Activated CD8-positive, alpha-beta memory T cell treated with anti-CD3 and anti-CD28 coated beads, Interleukin-2, amount 50 U/mL, for 4 hours (primary cell): ENCODE measurements at places on chromosomes 2 and 18.

DNA sequence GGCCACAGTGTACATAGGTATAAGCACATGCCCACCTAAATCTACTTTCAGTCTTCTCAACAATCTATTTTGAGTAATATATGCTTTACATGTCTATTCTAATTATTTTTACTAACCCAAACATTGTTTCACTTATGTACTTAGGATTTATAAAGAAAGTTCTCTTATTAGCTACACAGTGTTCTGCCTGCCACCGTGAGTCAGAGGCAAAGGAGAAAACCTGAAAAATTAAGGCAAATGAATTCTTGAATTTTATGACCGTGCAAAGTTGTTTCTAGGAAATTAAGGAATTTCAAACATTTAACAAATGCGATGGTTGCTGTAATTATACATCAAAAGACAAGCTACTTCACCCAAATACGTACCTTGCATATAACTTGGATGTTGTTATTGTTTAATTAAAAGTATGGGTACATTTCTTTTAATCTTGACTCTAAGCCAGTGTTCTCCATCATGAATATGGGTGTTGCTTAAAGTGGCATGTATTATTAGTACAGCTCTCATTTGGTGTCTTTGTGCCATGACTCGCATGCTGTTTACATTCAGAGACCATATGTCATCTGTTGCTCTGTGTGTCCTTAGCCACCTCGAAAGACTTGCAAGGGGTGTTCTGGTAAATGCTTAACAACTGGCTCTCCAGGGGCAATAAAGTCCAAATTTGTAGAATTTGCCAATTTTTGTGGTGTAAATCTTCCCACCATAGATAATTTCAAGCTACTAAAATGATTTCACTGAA is 154.3 kb upstream of the FN1 start:
- no peak for DNase-seq

GRCh38 chr2:109372614-109373013 is 241.2 kb downstream of the SEPTIN10 start:
- no peak for DNase-seq

- no peak for DNase-seq
Measured at GRCh38 chr2:60552851-60553494, 481 bp downstream of the BCL11A start.

DNA sequence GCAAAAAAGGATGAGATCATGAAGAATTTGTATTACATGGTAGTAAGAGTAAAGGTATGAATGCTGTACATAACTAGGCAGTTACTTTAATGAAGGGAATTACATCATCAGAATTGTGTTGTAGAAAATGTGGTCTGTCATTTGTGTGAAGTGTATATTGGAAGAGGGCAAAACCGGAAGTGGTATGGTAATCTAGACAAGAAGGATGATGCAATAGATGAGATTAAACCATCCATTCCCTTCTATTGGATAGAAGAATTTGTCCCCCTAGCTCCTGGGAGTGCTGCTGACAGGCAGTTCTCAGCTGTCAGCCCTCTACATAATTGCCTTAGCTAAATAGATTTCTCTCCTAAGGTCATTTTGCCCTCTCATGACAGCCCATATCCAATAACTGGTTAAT is 55.9 kb upstream of the BARD1 start:
- DNase-seq, result no peak

GRCh38 chr2:205712508-205712907 is 30.2 kb downstream of the NRP2 start:
- no peak for DNase-seq

GRCh38 chr2:54723996-54724559 is 616 bp downstream of the EML6 start:
- no peak for DNase-seq

DNA sequence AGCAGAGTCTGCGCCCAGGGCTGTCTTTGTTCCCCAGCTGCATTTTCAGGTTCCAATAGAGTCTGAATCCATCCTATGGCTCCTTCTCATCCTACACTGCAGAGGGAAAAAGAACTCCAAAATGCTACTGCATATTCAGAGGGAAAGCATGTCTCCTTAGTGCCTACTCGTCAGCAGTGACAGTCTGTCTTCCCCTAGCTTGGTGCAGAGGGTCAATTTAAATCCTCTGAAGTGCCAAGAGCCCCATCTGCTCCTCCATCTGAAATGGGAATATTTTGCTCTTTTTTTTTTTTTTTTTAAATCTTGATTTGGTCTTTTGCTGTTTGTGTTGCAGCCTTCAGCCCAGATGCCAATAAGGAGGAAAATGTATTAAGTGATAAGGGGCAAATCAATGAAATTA is 199.3 kb downstream of the RNF144A start:
- DNase-seq, result no peak

GRCh38 chr2:196610796-196611195 is 28.7 kb upstream of the CCDC150 start:
- no peak for DNase-seq

- no peak for DNase-seq
Measured at GRCh38 chr2:174344716-174345461, 10.1 kb downstream of the SP9 start.
